ENCODE measurements at places on chromosomes 7 and 10. TPM values are rescaled to one million over a fixed set of nuclear protein-coding genes. Genes with fewer than 3 reads are reported as not detected.
A peak's percentile ranks its signal among the peaks of the same experiment; 100 is the strongest.

GRCh38 chr7:28588602-28589001 is 176.3 kb downstream of the CREB5 start:
- peak; percentile 24 for DNase-seq

GRCh38 chr7:157442993-157443831 is 106.4 kb downstream of the DNAJB6 start:
- no peak for DNase-seq

DNA sequence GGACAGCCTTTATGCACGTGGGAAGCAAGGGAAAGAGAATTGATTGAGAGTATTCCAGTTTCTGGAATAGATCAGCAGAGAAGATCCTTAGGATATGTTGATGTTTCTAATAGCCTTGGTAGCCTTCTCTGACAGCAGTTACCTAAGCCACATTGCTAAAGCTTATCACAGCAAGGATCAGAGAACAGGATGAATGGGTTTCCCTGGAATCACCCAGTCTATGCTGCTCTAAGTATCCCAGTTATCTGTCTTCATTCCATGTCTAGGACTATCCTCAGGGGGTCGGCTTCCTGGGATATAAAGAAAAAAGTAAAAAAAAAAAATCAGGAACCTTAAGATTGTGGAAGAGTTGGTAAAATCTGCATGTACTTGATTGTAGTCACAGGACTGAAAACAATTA is 352.0 kb upstream of the AKR1E2 start:
- no peak for DNase-seq

DNA sequence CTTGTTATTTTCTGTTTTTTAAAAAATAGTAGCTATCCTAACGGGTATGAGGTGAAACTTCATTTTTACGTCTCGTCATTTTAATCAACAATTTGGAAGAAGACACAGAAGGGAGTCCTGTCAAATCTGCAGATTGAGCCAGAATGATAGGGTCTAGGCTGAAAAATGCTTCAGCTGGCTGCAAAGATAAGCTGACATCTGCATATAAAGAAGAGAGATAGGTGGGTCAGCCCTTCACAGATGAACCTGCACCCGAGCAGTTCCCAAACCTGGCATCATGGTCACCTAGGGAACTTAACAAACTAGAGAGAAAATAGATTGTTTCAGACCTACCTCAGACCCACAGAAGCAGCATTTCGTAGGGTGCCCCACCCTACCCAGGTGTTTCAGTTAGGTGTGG is 35.2 kb upstream of the BMPR1A start:
- DNase-seq, result no peak

- no peak for DNase-seq
Observed at GRCh38 chr10:87927091-87927490, 63.7 kb downstream of the PTEN start.

GRCh38 chr10:69344591-69345252 is 66.4 kb downstream of the HK1 start:
- peak; percentile 57 for DNase-seq

DNA sequence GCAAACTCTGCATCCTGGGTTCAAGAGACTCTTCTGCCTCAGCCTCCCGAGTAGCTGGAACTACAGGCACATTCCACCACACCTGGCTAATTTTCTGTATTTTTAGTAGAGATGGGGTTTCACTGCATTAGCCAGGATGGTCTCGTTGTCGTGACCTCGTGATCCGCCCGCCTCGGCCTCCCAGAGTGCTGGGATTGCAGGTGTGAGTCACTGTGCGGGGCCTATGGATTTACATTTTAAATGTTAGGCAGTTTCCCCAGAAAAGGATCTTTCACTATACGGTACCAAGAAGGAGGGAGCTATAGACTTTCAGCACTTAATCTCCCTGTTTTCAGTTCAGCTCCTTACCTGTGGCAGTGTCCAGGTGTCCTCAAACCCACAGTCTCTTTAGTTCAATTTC is 50.8 kb downstream of the SIRT1 start:
- no peak for DNase-seq

DNA sequence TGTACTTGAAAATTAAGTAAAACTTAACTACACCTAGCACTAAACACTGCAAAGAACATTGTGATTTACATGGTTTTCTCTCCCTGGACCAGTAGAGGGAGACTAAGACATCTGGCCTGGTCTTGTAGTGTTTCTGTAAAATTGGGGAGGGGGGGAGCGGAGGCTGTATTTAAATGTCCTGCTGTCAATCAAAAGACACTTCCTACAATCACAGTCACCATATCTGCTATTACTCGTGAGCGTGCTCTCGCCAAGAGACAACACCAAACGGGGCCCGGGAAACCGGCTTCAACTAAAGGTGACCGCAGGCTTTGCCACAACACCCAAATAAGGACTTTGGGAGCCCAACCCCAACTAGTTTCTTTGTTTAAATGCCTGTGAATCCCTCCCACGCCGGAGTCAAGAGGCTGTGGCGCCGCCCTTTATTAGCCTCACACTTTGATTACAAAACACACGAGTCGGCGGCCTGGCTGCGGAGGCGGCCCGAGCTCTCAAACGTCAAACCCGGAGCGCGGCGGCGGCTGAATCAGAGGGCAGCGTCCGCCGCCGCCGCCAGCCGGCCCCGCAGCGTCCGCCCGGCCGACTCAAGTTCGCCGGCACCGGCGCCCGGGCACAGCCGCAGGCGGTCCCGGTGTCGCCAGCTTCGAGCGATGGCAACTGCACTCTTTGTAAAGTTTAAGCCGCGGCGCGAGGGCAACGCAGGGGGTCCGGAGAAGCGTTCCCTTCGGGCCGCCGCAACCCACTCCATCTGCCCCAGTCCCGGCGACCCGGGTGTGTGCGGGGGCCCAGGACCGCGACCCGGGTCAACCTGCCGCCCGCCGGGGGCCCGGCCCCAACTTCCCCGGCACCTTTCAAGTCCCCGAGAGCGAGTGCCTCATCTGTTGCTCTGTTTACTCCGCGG is 1.3 kb downstream of the KDM7A start:
- DNase-seq, result peak; percentile 95

GRCh38 chr7:57305192-57305748 is 144.7 kb upstream of the ZNF716 start:
- no peak for DNase-seq

- DNase-seq, result peak; percentile 69
Observed at GRCh38 chr7:102304668-102305067, 18.0 kb downstream of the SH2B2 start.

- DNase-seq, result no peak
Observed at GRCh38 chr7:142422621-142423020, 164.8 kb upstream of the PRSS58 start.

- DNase-seq, result no peak
Observed at GRCh38 chr10:124602646-124603365, 141.2 kb downstream of the LHPP start.

GRCh38 chr7:133625046-133625445 is 372.2 kb downstream of the EXOC4 start:
- no peak for DNase-seq

- DNase-seq, result no peak
Observed at GRCh38 chr7:20076835-20077234, 140.3 kb downstream of the MACC1 start.

DNA sequence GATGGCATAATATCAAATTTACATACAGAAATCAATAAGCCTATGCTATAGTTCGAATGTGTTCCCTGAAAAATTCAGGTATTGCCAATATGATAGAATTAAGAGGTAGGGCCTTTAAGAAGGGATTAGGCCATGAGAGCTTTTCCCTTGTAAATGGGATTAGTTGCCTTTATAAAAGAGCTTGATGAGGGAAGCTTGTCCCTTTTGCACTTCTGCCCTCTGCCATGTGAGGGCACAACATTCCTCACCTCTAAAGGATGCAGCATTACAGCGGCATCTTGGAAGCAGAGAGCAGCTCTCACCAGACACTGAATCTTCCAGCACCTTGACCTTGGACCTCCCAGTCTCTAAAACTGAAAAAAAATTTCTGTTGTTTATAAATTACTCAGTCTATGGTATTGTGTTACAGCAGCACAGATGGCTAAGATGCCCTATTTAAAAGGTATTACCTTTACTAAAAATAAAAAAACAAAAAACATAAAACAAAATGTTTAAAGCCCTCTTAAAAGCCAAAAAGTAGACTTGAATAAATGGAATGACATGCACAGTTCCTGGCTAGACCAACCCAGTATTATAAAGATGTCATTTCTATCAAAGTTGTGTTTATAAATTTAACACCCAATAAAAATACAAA is 909.6 kb downstream of the REEP3 start:
- DNase-seq, result no peak

- DNase-seq, result no peak
Observed at GRCh38 chr7:88324699-88325098, 18.0 kb upstream of the STEAP4 start.

GRCh38 chr7:74246497-74246896 is 7.7 kb downstream of the RFC2 start:
- no peak for DNase-seq

Gene CLIP2
- 39.0 TPM for total RNA-seq

Gene PDZD7
- total RNA-seq, result not detected

Gene OR2A5
- not detected for total RNA-seq

Gene SLC16A9
- 9.5 TPM for total RNA-seq

Gene CDNF
- 4.8 TPM for total RNA-seq

Gene RARRES2
- 35.5 TPM for total RNA-seq
